ENCODE measurements at places on chromosomes 13 and 19.

GRCh38 chr13:64314331-64314730 lies 2898.7 kb upstream of the PCDH20 start:
- H3K4me3 ChIP-seq: no peak overlapping the region
- H3K27ac ChIP-seq: no peak overlapping the region
- no peak for DNase-seq
- H3K4me1 ChIP-seq: no peaks in the 10 kb centered on the region
- no peaks in the 10 kb centered on the region for H3K36me3 ChIP-seq

DNA sequence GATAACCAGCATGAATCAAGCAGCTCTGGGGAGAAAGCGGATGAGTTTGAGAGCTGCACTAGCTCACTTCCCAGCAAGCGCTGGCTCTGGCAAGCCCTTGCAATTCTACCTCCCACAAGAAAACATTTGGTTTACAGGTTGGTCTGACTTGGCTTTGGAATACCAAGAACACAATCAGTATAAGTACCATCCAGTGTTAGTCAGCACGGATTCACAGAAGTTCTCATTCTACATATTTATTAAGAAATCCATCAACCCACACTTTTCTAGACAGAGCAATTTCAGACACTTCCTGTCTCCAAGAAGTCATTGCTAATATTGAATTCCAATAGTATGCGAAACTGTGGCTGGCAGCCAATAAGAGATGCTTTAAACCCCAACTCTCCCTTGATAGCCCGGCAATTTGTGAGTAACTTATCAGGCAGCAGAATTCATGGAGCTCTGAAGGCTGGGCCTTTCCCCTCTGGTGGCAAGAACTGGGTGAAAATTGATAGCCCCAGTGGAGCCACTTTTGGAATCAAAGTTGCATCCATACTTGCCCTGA lies 59.4 kb upstream of the WASF3 start:
- peaks cover 12% of the 10 kb centered on the region for H3K27me3 ChIP-seq
- no peak overlapping the region for H3K4me3 ChIP-seq
- H3K4me1 ChIP-seq: peaks cover 3% of the 10 kb centered on the region
- no peaks in the 10 kb centered on the region for H3K36me3 ChIP-seq

- DNase-seq: no peak
- H3K27me3 ChIP-seq: peaks cover 12% of the 10 kb centered on the region
- H3K36me3 ChIP-seq: no peaks in the 10 kb centered on the region
- H3K4me1 ChIP-seq: peaks cover 4% of the 10 kb centered on the region
- no peak overlapping the region for H3K4me3 ChIP-seq
- H3K27ac ChIP-seq: no peak overlapping the region
These were observed 12.6 kb upstream of the NFIX start for GRCh38 chr19:12982648-12983047.

DNA sequence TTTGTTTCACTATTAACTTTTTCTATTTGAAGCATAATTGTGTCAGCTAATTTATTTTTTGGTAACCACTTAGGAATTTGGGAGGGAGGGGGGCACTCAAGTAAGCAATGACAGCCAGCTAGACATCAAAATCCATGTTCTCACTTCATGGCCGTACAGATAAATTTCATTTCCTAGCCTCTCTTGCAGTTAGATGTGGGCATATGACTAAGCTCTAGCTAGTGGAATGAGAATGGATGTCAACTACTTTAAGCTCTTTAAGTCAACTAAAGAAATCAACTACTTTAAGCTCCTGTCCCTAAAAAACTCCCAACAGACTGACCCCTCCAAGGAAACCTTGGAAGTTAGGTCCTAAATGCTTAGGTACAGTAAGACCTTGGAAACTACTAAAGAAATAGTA lies 92.0 kb downstream of the KCNRG start:
- peaks cover 22% of the 10 kb centered on the region for H3K4me1 ChIP-seq
- H3K36me3 ChIP-seq: peaks cover 12% of the 10 kb centered on the region
- no peaks in the 10 kb centered on the region for H3K27me3 ChIP-seq
- DNase-seq: no peak
- no peak overlapping the region for H3K4me3 ChIP-seq
- H3K27ac ChIP-seq: no peak overlapping the region

- H3K4me3 ChIP-seq: no peak overlapping the region
- peaks cover 7% of the 10 kb centered on the region for H3K27me3 ChIP-seq
- H3K27ac ChIP-seq: no peak overlapping the region
- peaks cover 10% of the 10 kb centered on the region for H3K4me1 ChIP-seq
- no peak for DNase-seq
These were observed 42.7 kb downstream of the UTP14C start for GRCh38 chr13:52067237-52067636.

GRCh38 chr19:2494447-2495129 lies 18.7 kb downstream of the GADD45B start:
- no peaks in the 10 kb centered on the region for H3K36me3 ChIP-seq
- no peak overlapping the region for H3K27ac ChIP-seq
- DNase-seq: peak; percentile 70
- peaks cover 21% of the 10 kb centered on the region for H3K4me1 ChIP-seq

All from activated CD8-positive, alpha-beta memory T cell treated with anti-CD3 and anti-CD28 coated beads, Interleukin-2, amount 10 ng/mL, durations not matched to agents 7 days and 5 days (primary cell).